ENCODE measurements at places on chromosomes 12 and 14. TPM values are rescaled to one million over a fixed set of nuclear protein-coding genes. Genes with fewer than 3 reads are reported as not detected.

- H3K4me1 ChIP-seq: no peaks in the 10 kb centered on the region
- no peak for DNase-seq
- no peak overlapping the region for H3K27ac ChIP-seq
- H3K27me3 ChIP-seq: no peaks in the 10 kb centered on the region
- H3K36me3 ChIP-seq: no peaks in the 10 kb centered on the region
- H3K4me3 ChIP-seq: no peak overlapping the region
Measured at GRCh38 chr14:26194816-26195215, 403.0 kb downstream of the NOVA1 start.

- H3K36me3 ChIP-seq: no peaks in the 10 kb centered on the region
- no peaks in the 10 kb centered on the region for H3K4me1 ChIP-seq
- H3K27ac ChIP-seq: no peak overlapping the region
- no peaks in the 10 kb centered on the region for H3K27me3 ChIP-seq
- H3K4me3 ChIP-seq: no peak overlapping the region
Measured at GRCh38 chr12:9122091-9122609, 6.4 kb upstream of the A2M start.

- no peaks in the 10 kb centered on the region for H3K36me3 ChIP-seq
- DNase-seq: no peak
Measured at GRCh38 chr12:101927999-101928398, 50.6 kb downstream of the DRAM1 start.

DNA sequence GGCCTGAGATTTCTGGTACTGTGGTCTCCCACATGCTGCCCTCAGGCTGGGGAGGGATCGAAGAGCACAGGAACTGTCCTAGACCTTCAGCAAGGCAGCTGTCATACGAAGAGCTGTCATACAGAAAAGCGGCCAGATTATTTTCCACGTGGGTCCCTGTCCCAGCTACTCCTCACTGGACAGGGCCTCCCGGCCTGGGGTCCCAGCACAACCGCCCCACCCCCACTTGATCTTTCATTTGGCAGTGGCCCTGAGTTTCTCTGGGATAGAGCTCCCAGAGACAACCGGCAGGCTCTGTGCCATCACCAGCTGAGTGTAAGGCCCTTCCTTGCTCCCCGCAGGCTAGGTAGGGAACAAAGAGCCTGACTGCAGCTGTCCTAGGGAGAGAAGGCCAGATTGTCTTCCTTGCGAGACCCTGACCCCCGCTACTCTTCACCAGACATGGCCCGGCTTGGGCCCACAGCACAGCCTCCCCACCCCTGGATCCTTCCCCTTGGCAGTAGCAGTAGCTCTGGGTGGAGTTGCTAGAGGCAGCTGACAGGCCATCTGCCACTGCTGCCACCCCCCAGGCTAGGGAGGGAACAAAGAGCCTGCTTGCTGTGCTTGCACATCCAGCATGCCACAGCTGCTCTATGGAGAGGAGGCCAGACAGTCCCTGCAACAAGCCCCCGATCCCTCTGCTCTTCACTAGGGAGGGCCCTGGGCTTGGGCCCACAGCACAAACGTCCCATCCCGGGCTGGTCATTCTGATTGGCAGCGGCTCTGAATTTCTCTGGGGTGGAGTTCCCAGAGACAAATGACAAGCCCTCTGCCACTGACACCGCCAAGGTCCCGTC is 3.1 kb upstream of the OR4N2 start:
- H3K4me1 ChIP-seq: no peaks in the 10 kb centered on the region
- H3K4me3 ChIP-seq: no peak overlapping the region

APOLD1 gene
- total RNA-seq: 2.6 TPM

DEPDC4 gene
- 2.9 TPM for total RNA-seq

- H3K27me3 ChIP-seq: no peaks in the 10 kb centered on the region
- H3K27ac ChIP-seq: no peak overlapping the region
- no peaks in the 10 kb centered on the region for H3K4me1 ChIP-seq
- no peak for DNase-seq
Measured at GRCh38 chr14:55979096-55979495, 139.1 kb upstream of the PELI2 start.

- H3K27me3 ChIP-seq: no peaks in the 10 kb centered on the region
- no peaks in the 10 kb centered on the region for H3K36me3 ChIP-seq
- no peak overlapping the region for H3K4me3 ChIP-seq
Measured at GRCh38 chr14:99156090-99156425, 115.9 kb downstream of the BCL11B start.

SLC39A5 gene
- total RNA-seq: 163 TPM

DNA sequence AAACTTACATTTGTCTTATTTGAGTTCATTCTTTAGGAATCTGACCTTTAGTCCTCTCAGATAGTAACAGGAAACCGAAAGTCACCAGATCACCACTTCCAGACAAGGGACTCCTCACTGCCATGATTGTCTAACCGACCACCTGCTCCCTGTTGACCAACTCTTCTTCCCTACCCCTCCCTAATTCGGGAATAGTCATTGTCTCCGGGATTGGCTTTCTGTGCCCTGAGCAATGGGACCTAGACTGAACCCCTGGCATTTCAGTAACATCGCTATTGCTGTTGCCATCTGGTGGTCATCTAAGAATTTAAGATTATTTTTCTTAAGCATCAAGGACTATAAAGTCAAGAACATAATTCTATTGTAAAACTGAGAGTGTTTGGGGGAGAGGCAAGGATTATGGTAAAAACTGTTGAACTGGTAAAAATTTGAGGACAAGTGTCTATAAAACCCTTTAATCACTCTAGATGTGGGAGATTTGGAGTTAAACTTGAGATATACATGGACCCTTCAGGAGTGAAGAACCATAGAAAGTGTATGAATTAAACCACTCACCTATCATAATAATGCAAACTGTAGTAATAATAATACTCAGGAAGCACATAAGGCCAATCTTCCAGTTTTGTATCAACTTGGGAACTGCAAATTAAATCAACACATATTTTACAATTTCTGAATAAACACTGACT is 6.3 kb downstream of the CLEC2A start:
- H3K27me3 ChIP-seq: no peaks in the 10 kb centered on the region
- no peaks in the 10 kb centered on the region for H3K36me3 ChIP-seq
- peak overlapping the region; percentile 16 for H3K4me3 ChIP-seq
- no peak overlapping the region for H3K27ac ChIP-seq

GRCh38 chr14:64834965-64835364 is 44.7 kb downstream of the SPTB start:
- DNase-seq: no peak
- H3K36me3 ChIP-seq: no peaks in the 10 kb centered on the region
- H3K4me3 ChIP-seq: no peak overlapping the region
- no peaks in the 10 kb centered on the region for H3K4me1 ChIP-seq

METTL3 gene
- 50.1 TPM for total RNA-seq

PIANP gene
- total RNA-seq: 1.2 TPM

DNA sequence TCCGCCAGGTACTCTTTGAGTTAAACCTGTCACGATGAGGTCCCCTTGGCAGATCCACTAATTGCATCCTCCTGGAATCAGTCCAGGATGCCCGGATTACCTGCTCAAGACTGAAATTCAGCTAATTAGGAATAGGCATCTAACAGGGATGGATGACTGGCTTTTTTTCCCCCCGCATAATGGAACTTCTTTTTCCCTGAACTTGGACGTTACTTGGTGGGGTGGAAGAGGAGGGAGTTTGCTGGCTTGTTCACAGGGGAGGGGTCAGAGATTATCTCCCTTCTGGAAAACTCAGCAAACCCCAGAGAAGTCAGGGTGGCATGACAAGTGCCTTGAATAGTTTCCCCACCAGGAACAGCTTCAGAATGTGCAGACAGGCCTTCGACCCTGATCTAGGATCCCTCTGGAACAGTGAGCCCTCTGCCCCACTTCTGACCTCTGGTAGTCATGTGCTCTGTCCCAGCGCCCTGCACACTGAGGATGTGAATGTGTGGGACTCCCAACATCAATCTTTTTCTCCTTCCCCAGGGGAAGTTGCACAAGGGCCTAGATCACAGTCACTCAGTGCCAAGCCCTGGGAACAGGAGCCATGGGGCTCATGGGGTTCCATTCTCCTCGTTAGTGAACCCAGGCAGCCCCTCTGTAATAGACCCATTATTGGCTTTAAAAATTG is 142.5 kb downstream of the SMOC1 start:
- H3K27ac ChIP-seq: no peak overlapping the region
- no peak for DNase-seq
- no peaks in the 10 kb centered on the region for H3K27me3 ChIP-seq
- no peaks in the 10 kb centered on the region for H3K36me3 ChIP-seq

PTPRB gene
- 27.7 TPM for total RNA-seq

- no peak overlapping the region for H3K27ac ChIP-seq
- H3K27me3 ChIP-seq: no peaks in the 10 kb centered on the region
- no peak overlapping the region for H3K4me3 ChIP-seq
- H3K4me1 ChIP-seq: no peaks in the 10 kb centered on the region
Measured at GRCh38 chr12:94211021-94211420, 62.6 kb downstream of the PLXNC1 start.

TAS2R14 gene
- total RNA-seq: 1.8 TPM

GRCh38 chr12:46362895-46363581 is 9.5 kb downstream of the SLC38A2 start:
- no peak for DNase-seq
- no peaks in the 10 kb centered on the region for H3K27me3 ChIP-seq
- H3K4me3 ChIP-seq: no peak overlapping the region
- H3K36me3 ChIP-seq: peaks cover 39% of the 10 kb centered on the region

- no peaks in the 10 kb centered on the region for H3K4me1 ChIP-seq
- H3K36me3 ChIP-seq: peaks cover 5% of the 10 kb centered on the region
- DNase-seq: peak; percentile 90
- no peaks in the 10 kb centered on the region for H3K27me3 ChIP-seq
- H3K4me3 ChIP-seq: no peak overlapping the region
- peak overlapping the region; percentile 75 for H3K27ac ChIP-seq
Measured at GRCh38 chr12:124381456-124382296, 86.8 kb downstream of the RFLNA start.

USP44 gene
- 0.22 TPM for total RNA-seq

GRCh38 chr14:91388551-91388975 is 29.1 kb downstream of the CCDC88C start:
- peak overlapping the region; percentile 37 for H3K27ac ChIP-seq
- peaks cover 4% of the 10 kb centered on the region for H3K4me1 ChIP-seq
- H3K36me3 ChIP-seq: no peaks in the 10 kb centered on the region
- no peak for DNase-seq
- H3K4me3 ChIP-seq: no peak overlapping the region

DNA sequence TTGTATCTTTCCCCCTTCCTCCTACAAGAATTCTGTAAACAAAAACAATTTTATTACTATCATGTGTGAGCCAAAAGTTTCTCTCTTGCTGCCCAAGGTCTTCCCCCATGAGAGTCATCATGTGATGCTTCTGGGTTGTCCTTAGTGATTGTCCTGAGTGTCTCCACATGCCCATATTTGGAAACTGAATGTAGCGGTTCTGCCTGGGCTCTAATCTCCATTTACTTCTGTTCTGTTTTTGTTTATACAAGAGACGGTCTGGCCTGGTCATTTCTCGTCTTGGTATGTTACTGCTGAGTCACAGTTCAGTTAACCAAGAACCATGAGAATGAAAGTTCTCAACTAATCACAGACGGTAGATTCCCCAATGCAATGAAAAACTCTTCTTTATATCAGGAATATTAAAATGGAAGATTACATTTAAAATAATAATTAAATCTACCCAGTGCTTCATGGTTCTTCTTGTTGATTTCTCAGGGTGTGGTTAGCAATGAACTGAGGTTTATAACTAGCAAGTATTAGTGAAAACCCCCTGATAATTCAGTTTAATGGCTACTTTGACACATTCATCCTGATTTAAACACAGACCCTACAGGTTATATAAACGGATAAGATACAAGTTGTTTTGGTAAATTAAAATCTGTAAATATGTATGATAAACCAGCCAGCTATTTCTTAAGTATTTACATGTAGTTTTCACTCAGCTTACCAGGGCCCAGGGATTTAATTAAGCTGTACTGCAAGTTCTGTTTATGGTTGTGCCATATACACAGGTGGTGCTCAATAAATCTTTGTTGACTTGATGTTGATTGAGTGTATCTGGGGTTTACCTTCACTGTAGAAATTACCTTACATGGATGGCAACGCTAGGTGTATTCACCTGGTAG is 81.1 kb downstream of the PELI2 start:
- H3K36me3 ChIP-seq: no peaks in the 10 kb centered on the region
- H3K4me3 ChIP-seq: no peak overlapping the region
- no peaks in the 10 kb centered on the region for H3K27me3 ChIP-seq
- DNase-seq: no peak

DNA sequence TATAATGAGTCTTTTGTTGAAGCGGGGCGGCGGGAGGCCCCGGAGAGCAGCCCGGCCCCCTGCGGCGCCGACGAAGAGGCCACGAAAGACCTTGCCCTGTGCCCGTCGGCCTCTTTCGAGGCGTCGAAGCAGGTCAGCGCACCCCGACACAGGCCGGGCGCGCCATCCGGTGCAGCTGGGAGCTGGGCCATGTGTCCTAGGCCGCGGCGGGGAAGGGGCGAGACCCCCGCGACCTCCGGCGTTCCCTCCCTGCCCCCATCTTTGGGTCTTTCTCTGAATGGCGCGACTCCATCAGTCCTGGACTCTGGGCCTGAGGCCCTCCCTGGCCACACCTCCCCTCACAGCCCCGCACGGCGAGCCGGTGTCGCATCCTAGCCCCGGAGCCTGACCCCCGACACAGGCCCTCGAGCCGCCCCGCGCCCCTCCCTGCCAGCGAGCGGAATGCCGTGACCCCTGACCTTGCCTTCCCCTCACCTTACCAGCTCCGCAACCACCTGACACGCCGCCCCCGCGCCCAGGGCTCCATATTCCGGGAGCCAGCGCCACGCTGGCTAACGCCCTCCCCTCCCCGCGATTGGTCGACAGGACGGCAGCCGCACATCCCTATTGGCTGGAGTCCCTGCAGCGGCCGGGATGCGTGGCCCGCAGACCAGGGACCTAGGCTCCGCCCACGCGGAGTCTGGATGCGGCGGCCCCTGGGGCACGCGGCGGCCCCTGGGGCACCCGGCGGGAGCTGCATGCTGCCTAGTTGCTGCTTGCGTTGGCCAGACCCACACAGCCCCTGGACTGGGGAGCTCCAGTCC is at the start of gene SLC11A2:
SLC11A2 (minus strand) TSS at position 549 of the 803 bp plus-strand sequence. CDS start 15,656 bp downstream, outside the sequence.
- peak within 1 kb of the TSS; percentile 87 for H3K4me3 ChIP-seq
- H3K36me3 ChIP-seq: no peaks in the 10 kb centered on the region
- peak; percentile 96 for DNase-seq

DNA sequence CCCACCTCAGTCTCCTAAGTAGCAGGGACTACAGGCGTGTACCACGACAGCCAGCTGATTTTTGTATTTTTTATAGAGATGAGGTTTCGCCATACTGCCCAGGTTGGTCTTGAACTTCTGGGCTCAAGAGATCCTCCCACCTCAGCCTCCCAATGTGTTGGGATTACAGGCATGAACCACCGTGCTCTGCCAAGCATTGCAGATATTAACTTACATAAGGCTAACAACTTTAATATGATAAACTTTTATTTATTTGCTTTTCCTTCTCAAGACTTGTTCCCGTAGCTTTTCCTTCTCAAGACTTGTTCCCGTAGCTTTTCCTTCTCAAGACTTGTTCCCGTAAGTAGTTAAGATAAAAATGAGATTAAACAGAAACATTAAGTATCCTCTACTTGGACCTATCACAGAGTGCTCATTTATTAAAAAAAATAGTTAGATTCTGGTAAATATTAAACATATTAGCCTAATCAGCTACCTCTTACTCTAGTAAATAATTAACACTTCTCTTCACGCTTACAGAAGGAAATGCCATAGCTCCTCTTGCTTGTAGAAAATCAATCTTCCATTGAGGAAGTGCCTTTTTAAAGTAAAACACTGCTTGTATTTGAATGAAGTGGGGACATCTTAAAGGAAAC is 157.7 kb upstream of the KITLG start:
- no peaks in the 10 kb centered on the region for H3K36me3 ChIP-seq
- no peak overlapping the region for H3K27ac ChIP-seq
- no peaks in the 10 kb centered on the region for H3K4me1 ChIP-seq
- no peaks in the 10 kb centered on the region for H3K27me3 ChIP-seq
- DNase-seq: no peak
